ENCODE measurements at places on chromosomes 16 and 17.

GRCh38 chr16:82846806-82847205 is 220.0 kb downstream of the CDH13 start:
- DNase-seq: no peak

- DNase-seq: no peak
These were observed 192.6 kb downstream of the CPPED1 start for GRCh38 chr16:12611006-12611477.

GRCh38 chr16:12086822-12087221 is 110.3 kb downstream of the SNX29 start:
- no peak for DNase-seq

- no peak for DNase-seq
These were observed at the start of gene FAM20A for GRCh38 chr17:68600931-68601564. TSS of gene FAM20A (minus strand) at chr17:68601367. CDS start at chr17:68600666, 701 bp downstream.

DNA sequence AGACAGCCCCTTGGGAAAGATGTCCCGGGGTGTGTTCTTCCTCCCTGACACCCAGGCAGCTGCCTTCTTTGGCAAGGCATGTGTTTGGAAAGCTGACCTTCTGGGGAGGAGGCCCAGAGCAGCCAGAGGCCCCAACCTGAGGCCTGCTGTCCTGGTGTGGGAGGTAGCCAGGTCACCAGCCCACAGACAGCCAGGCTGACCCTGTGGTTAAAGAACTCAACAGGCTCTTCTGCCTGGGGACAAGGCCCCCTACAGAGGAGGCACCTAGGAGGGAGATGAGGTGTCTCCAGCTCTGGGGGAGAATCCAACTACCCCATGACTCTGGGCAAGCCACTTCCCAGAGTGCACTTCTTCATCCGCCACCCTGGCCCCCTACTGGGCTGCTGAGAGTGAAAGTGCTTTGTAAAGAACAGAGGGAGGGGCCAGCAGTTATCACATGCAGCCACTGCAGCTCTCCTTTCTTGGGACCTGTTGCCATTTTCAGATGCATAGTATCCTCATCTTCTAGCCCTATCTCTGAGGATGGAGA is 13.1 kb upstream of the SREBF1 start:
- peak; percentile 84 for DNase-seq

DNA sequence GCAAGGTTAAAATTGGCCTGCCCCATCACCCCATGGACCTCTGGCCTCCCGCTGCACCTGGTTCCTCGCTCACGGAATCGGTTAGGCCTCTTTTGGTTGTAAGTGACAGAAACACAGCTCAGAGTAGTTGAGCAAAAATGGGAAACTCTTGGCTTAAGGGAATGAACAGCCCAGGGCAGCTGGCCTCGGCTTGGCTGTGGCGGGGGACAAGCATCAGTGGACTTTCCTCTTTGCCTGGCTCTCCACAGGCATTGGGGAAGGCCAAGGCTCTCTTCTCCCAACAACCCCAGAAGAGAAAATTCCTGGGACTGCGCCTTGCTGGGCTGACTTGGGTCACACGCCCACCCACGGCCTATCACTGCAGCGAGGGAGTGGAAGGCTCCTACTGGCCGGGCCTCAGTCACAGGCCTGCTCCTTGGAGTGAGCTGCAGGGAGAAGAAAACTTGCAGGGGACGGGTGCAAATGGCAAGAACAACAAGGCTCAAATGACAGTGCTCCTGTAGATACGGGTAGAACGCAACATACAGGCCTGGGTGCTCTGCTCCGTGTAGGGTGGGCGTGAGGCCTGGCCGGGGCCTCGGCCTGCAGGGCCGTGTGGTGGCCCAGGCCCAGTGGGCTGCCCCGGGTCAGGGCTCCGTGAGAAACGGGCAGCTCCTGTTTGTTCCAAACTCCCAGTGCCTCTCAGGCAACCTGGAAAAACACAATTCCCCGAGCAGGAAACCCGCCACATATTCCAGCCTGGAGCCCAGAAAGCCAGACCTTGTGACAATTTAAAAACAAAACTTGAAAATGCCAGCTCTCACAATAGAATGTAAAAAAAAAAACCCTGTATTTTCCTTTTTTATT is 25.0 kb upstream of the ATP2A3 start:
- DNase-seq: no peak

DNA sequence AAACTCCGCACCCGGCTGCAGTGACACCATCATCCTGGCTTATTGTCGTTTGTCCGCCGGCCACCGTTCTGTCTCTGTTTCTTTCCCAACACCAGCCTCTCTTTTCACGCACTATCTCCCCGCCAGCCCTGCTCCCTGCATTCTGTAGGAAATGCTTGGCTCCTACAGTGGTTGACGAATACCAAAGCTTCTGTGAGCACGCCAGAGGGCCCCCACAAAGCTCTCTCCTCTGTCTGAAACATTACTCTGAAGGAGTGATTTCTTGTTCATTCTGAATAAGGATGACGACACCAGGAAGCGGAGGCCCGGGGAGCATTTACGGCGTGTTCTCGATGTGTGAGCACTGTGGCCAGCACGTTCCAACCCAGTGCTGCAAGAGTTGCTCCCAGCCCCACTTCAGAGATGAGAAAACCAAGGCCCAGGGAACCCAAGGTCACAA is 58.8 kb downstream of the ADCY9 start:
- DNase-seq: no peak

DNA sequence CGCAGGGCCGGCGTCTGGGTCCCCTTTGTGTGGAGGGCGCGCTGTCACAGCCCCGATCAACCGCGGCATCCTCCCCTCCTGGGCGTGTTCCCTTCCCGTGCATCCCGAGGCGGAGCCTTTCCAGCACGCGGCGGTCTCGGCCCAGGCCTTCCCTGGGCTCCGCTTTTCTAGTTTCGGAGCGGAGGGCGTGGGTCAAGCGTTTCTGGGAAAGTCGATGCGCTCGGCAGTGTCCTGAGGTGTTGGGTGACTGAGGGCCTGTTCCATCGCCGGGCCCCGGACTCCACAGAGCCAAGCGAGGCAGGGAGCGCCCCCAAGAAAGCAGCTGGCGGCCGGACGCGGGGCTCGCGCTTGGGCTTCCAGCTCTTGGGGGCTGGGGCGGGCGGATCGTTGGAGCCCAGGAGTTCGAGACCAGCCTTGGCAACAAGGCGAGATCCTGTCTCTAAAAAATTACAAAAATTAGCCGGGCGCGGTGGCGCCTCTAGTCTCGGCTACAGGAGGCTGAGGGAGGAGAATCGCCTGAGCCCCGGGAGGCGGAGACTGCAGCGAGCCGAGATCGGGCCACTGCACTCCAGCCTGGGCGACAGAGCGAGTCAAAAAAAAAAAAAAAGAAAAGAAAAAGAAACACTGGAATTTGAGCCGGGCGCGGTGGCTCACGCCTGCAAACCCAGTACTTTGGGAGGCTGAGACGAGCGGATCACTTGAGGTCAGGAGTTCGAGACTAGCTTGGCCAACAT is 806 bp downstream of the IFT140 start:
- DNase-seq: no peak

DNA sequence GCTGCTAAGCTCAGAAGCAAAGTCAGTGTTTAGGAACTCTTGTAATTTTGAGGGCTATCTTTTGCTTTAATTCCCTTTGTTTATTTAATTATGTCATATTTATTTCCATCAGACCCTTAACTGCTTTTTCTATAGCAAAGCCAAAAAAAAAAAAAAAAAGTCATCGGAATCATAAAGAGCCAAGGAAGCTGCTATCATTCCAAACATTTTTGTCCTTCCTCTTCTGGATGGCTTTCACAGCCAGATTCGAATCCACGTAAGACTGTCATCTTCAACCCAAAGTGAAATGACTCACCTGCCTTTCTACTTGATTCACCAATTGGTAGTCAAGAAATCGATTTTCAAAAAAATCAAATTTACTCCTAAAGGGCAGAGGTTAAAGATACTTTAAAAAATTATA is 38.4 kb downstream of the WIPI1 start:
- DNase-seq: no peak

GRCh38 chr16:66603537-66604375 is 748 bp upstream of the CMTM3 start:
- peak; percentile 88 for DNase-seq

GRCh38 chr17:4712526-4712925 is 2.1 kb downstream of the ARRB2 start:
- DNase-seq: no peak

- peak; percentile 49 for DNase-seq
These were observed 17.3 kb upstream of the CLEC18B start for GRCh38 chr16:74438492-74438979.

- DNase-seq: no peak
These were observed at the start of gene C17orf50 for GRCh38 chr17:35760587-35760986. TSS of gene C17orf50 (plus strand) at chr17:35760887. CDS start at chr17:35760942, 55 bp downstream.

- no peak for DNase-seq
These were observed 24.1 kb downstream of the BAHCC1 start for GRCh38 chr17:81419319-81419885.

DNA sequence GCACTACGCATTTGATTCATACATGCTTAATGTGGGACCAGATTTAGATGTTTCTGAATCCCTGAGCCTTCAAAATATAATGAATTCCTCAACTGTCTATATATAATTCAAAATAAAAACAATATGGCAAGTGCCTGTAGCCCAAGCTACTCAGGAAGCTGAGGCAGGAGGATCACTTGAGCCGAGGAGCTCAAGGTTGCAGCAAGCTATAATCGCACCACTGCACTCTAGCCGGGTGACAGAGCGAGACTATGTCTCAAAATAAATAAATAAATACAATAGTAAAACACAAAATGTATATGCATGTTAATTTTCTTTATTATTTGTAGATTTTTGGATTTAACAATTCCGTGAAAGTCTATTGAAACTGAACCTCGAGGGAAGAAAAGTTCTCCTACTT is 50.6 kb upstream of the IRX6 start:
- DNase-seq: no peak

DNA sequence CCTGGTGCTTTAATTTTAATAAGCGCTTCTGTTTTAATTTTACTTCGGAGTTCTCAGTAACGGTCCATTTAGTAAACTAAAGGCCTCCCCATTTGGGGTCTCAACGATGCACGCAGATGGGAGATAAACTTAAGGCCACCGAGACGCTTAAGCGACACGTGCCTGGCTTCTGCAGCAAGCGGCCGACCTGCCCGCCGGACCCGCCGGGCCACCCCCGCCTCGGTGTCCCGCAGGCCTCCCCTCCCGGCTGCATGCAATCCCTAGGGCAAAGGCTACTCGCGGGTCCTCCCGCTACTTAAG is 592 bp downstream of the GCSH start:
- no peak for DNase-seq

DNA sequence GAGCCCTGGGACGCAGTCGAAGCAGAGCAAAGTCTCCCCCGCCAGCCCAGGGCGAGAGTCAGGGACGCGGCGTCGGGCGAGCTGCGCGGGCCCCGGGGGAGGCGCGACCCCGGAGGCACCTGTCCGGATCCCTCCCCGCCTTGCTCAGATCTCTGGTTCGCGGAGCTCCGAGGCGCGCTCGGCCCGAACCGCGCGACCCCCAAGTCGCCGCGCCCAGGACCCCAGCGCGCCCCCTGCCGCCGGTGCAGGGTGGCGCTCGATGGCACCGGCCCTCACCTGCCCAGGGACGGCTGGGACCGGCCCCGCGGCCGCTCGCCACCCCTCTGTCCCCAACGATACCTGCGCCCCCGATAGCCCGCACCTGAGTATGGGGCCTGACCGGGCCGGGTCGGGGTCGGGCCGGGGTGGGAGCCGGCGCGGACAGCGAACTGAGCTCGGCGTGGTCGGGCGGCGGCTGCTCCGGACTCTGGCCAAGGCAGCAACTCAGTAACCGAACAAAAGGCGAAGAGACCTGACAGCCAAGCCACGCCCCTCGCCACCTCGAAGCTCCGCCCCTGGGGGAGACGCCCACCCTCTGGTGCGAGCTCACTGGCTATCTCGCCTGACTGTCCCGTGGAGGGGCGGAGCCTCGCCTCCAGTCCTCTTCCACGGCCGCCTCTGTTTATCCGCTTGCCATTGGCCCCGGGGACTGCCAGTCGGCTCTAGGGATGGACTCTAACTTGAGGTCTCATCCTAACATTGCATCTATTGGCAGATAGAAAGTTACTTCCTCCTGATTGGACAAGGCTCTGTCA is at the start of gene JUP:
TSS of gene JUP (minus strand) at position 485 of the 794 bp plus-strand sequence. CDS start 14,857 bp downstream, outside the sequence.
- DNase-seq: peak; percentile 91

GRCh38 chr17:77186141-77186604 is 45.4 kb downstream of the SEC14L1 start:
- no peak for DNase-seq

DNA sequence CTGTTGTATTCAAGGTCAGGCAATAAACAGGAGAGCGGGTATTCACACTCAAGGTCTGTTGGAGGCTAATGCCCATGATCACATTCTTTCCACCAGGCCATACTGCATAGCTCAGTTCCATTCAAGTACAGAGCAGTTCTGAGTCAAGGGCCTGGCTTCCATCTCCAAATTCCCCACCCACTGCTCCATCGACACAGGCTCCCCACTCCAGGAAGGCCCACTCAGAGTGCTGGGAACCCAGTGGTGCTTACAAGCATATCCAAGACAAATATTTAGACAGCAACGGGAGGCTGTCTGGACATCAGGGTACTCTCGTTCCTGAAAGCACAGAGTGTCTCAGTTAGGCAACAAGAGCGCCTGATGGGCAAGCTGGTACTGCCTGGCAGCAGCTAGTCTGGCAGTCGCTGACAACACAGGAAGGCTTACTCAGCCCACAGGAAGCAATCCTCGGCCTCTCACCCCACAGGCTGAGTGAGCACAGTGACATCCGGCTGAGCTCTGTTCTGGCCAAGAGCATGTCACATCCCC is 40.9 kb downstream of the RFFL start:
- peak; percentile 82 for DNase-seq

GRCh38 chr17:31522284-31522931 is 130.9 kb downstream of the RAB11FIP4 start:
- DNase-seq: no peak

DNA sequence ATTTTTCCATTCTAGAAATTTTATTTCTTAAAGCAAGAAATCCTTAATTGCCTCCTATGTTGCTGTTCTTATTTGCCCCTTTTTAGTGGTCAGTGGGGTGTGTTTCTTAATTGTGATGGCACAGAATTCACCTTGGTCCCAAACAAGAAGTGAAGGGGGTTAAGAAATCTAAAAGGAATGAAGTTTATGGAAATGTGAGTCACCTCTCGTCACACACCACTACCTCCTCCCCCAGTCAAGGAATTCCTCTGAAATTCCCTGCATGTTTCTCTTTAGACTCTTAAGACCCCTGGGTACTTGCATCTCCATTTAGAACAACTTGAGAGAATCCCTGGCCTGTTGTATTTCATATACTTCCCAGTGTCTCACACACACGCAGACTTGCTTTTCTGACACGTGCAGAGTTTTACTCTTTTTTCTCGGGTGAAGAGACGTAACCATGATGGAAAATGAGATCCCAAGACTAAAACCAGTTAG is 247.4 kb downstream of the PRKCA start:
- DNase-seq: no peak

DNA sequence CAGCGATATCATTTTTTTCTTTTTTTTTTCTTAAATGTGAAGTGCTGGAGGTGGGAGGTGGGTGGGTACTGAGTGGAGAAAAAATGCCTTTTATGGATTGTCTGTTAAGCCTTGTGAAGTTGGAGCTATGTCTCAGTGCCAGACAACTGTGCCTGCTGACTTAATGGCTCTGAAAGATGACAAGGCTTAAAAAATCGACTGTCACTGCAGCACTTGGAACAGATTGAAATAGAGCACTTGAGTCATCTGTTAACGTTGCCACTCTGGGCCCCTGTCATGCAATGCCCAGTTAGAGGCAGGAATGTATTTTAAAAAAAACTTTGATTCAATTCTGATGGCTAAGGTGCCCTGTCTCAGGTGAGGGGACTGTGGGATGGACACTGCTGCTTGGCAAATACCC is 108.2 kb upstream of the HS3ST2 start:
- DNase-seq: no peak

GRCh38 chr17:9905902-9906301 is 831 bp upstream of the RCVRN start:
- DNase-seq: peak; percentile 2

All from CD4-positive, alpha-beta T cell treated with Interleukin-17A for 1 hour (primary cell).